ENCODE measurements at places on chromosomes 1 and 21.

DNA sequence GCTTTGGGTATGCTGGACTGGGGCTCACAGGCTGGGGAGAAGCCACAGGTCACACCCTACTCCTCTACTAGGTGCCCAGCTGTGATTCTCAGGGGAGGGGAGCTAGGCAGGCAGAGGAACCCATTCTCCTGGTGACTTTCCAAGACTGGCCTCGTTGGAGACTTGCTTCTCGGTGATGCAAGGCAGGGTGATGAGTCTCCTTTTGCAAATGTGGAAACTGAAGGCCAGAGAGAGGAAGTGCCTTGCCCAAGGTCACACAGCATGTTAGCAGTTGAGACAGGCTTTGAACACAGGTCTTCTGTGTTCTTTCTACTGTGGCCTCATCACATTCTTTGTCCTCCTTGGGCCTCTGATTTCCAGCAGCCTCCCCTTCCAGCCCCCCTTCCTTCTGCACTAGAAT lies 20.5 kb upstream of the C1QA start:
- DNase-seq, result no peak

- no peak for DNase-seq
Observed at GRCh38 chr1:202244841-202245261, 51.3 kb downstream of the LGR6 start.

DNA sequence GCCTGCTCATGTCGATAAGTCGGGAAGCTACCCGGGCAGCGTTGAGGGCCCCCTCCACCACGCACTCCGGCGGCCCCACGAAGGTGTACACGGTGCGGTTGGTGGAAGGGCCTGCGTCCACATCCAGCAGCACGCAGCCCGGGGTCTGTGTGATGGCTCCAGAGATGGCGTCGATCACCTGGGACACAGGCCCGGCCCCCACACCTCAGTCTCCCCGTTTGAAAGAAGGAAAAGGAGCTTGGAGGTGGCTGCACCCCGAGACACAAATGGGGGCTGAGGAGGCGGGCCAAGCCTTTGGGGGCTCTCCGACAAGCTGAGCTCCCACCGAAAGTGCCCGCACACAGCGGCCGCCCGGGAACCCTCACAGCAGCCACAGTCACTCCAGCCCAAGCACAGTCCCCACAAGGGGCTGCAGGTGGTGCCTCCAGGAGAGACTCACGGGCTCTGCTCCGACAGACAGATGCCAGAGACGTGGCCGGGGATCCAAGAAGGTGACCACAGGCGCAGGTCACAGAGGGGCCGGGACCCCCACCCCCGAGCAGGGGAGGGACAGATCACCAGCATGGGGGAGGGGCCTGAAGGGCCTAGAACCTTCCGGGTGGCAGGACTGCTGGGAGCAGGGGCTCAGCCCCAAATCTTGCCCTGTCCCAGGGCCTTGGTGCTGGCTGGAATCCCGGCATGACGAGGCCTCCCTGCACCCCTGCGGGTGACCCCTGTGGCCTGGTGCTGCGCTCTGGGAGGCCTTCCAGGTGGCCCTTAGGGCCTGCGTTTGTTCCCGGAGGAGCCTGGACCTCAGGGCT lies 1.0 kb downstream of the FTCD start:
- DNase-seq, result no peak

DNA sequence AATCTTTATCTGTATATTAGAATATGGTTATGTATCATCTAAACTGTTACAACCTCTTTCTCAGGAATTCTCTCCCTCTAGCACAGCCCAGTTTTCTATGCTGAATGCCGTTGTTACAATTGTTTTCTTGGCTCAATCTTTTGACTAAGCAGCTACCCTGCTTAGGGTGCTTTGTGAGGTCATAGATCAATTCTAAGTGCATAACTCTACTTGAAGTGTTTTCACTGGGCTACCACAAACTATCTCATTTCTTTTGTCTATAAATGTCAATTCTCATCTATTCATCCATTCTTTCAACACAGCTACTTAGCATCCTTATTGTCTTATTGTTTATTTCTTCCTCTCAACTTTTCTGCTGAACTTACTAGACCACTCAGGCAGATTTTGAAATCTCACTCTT lies 77.1 kb downstream of the CEP350 start:
- DNase-seq, result no peak

DNA sequence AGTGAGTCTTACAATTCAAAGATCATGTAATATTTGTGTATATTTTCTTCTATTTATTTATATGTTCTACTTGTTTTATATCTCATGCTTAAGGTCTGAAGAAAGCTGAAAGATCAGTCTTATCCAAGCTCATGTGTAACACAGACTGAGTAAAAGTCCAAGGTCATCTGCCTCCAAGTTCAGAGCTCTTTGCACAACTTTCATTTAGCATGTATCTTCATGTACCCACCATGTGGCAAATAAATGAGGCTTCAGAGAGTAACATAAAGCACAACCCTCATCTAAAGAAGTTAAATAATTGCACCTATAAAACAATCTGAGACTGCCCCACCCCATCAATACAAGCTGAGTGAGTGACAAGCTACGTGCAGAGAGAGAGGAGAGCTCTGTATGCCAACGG lies 38.5 kb upstream of the PRDX6 start:
- no peak for DNase-seq

DNA sequence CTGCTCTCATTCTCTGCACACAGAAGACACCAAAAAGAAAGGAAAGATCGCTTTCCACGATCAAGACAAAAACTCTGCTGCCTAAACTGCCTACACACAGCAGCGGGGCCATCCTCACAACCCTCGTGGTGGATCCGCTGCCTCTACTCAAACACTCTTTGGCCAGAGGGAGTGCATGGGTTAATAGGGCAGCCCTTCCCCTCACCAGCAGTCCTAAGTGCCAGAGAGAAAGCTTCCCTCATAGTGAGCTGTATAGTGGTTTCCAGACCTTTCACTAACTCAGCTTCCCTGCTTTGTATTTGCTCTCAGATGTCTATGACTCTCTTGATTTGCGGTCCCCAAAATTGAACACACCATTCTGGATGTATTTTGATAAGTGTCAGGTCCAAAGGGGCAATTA lies 30.9 kb downstream of the GPR161 start:
- DNase-seq, result no peak

GRCh38 chr1:201515062-201515750 lies 8.3 kb upstream of the CSRP1 start:
- no peak for DNase-seq

DNA sequence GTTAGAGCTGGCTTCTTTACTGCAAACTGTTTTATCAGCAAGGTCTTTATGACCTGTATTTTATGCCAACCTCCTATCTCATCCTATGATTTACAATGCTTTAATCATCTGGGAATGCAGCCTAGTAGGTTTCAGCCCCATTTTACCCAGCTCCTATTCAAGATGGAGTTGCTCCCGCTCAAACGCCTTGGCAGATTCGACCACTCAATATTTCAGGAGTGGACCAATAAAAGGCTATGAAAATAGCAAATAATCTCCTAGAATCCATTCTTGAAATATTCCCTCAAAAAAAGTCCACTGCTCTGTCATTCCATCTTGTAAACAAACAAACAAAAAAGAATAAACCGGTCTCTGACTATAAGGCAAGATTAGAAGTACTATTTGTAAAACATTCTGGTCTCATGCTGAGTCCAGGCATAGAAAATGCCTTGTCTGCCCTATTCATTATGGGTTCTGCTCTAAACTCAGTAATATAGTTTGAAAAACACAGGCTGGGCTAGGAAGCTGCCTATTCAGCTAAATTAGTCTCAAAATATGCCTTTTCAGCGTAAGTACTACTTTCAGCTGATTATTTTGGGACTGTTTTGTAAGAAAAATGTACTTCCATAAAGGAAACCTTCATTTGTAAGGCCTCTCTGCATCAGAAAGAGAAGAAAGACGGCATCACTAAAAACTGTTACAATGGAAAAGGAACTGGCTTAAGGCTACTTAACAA lies 53.0 kb downstream of the TBX19 start:
- DNase-seq, result no peak

DNA sequence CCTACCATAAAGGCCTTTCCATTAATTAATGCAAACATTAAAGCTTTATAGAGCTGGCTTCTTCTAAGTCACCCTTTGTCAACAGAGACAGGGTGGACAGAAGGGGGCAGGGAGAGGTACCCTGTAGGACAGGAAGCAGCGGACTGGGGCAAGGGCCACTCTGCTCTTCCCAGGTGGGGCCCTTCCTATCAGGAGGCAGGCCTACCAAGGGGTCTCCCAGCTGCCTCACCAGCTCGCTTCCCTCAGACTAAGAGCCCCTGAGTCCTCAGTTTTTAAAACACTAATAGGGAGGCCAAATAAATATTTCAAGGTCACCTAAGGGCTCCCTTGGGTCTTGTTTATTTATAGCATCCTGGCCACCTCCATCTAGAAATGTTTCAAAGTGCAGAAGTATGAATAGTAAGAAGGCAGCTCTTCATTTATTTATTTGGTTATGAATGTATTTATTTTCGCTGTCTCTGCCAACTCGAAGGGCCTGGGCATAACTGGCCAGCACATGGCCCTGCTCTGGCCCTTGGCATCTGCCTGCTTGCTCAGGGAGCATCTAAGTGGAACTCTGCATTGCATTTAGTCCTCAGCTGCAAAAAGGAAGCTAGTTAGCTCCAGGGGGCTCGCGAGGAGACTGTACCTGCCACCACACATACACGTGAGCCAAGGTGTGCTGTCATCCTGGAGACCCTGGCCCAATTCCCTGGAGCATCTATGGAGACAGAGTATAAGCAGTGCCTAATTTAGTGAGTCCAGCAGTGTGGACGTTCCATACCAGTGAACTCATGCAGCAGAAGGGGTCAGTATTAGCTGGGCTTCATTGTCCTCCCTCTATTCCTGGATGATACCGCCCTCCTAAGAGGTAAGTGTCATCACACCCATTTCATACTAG lies 395.1 kb upstream of the VAMP3 start:
- no peak for DNase-seq

GRCh38 chr1:159008744-159009188 lies 941 bp upstream of the IFI16 start:
- no peak for DNase-seq

- DNase-seq, result no peak
Observed at GRCh38 chr1:107184888-107185287, 44.0 kb downstream of the NTNG1 start.

GRCh38 chr1:232598133-232598532 lies 31.8 kb downstream of the SIPA1L2 start:
- no peak for DNase-seq

- DNase-seq, result no peak
Observed at GRCh38 chr1:85360730-85361493, 84.5 kb upstream of the BCL10 start.

DNA sequence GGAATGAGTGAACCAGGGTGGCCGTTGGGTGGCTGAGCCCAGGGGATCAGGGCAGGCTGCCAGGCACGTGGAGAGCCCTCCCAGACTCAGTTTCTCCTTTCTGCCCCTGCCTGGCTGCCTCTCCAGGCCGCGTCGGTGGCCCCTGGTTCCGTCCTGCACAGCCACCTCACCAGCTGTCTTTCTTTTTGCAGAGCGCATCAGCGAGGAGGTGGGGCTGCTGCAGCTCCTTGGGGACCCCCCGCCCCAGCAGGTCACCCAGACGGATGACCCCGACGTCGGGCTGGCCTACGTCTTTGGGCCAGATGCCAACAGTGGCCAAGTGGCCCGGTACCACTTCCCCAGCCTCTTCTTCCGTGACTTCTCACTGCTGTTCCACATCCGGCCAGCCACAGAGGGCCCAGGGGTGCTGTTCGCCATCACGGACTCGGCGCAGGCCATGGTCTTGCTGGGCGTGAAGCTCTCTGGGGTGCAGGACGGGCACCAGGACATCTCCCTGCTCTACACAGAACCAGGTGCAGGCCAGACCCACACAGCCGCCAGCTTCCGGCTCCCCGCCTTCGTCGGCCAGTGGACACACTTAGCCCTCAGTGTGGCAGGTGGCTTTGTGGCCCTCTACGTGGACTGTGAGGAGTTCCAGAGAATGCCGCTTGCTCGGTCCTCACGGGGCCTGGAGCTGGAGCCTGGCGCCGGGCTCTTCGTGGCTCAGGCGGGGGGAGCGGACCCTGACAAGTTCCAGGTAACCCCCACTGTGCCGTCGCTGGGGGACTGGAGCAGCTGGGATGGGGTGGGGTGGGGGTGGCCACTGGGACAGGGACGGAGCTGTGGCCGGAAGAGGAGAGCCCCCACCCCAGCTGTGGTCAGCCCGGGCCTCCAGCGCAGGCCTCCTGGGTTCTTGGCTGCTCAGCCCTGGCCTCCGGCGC lies 63.3 kb downstream of the COL18A1 start:
- DNase-seq, result no peak

DNA sequence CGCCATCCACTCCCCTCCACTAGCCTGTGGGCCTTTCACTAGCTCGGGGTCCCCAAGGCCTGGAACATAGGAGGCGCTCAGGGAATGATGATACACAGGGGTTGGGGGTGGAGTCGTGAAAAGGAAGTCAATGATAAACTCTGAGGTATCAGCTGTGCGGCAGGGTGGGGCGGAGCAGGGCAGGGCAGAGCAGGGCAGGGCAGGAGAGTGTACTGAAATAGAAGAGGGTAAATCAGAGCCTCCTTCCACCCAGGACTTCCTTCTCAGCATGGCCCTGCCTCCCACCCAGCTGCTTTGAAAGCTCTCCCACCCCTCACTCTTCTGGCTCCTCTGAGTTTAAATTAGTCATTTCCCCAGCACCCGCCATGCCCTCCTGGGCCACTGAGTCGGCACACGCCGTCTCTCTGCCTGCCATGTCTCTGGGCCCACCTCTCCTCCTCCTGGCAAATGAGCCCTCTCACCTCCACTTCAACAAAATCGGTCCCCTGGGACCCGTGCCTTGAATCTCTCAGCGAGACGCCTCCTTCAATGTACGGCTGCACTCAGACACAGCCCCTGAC lies 16.9 kb downstream of the CAPZB start:
- DNase-seq, result no peak

DNA sequence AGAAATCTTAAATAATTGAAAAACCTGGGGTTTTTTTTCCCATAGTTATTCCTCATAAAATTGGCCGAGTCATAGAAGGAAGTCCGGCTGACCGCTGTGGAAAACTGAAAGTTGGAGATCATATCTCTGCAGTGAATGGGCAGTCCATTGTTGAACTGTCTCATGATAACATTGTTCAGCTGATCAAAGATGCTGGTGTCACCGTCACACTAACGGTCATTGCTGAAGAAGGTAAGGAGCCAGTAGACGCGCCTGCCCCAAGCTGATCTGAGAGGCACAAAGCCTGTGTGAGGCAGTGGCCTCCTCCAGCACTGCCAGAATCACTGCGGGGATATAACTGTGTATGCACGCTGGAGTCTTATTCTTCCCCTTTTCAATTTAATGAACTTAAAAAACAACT lies 100.3 kb downstream of the PHTF1 start:
- DNase-seq, result no peak

DNA sequence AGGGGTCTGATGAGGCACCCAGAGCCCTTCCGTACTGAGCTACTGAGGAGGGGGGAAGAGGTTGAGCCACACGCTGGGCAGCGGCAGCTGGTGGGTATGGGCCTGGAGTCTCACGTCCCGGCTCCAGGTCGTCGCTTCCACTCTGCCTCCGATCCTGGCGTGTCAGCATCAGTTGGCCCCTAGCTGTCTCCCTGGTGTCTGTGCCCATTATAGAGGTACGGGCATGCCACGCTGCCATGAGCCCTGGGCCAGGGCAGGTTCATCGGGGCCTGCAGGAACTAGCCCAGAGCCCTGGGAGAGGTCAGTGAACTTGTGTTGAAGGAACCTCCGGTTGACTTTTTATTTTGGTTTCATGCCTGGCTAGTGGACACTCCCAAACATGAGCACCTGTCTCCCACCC lies 18.2 kb downstream of the COQ8A start:
- DNase-seq, result no peak

- DNase-seq, result no peak
Observed at GRCh38 chr1:200152336-200152735, 124.8 kb downstream of the NR5A2 start.

- DNase-seq, result no peak
Observed at GRCh38 chr21:44716984-44717383, 5.6 kb upstream of the TSPEAR start.
